ENCODE measurements at places on chromosomes 5 and 9.

DNA sequence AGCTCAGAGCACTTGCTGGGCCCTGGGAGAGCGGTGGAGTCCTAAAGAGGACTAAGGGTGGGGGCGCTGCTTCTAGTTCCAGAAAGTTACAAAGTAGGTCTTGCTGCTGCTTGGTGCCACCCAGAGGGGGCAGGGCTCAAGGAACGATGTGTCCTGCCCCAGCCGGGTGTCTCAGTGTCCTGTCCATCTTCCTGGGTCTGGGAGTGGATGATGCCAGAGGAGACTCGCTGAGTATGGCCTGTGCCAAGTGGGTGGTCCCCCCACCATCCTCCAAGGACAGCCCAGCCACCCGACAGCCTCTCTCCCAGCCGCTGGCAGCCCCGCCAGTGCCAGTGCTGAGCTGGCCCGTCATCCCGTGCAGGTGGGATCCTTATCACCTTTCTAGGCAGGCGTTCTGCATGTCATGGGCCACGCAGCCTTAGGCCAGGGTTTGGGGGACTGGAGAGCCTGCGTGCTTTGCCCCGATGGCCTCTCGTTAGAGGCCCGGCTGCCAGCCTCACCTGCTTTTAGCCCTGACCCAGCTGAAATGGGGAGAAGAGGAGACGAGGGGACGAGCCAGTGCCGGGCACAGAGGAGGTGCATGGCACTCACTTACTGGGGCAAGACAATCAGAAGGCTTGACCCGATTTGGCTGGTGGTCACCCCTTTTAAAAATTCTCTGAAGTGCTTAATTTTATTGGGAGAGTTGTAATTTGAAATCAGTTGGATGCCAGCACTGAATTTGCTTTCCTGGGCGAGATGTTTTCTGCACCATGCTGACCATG, 5.6 kb downstream of the WNK2 start:
- no peak for DNase-seq

GRCh38 chr5:79035237-79035636, 34.2 kb downstream of the DMGDH start:
- no peak for DNase-seq

DNA sequence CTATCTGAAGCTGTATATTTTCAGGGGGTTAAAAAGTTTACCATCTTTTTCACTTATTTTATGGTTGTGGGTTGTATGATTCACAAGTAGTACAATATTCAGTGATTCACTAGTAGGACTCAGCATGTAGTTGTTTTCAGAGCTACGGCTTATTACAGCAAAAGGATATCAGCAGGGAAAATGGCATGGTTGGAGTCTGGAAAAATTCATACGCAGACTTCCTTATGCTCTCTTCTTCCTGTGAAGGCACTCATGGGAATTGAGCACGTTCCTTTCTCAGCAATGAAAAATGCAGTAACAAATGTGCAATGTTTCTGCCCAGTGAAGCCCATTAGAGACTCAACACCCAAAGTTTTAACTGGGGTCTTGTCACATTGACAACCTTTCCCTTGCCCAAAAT, 250.5 kb downstream of the KCNN2 start:
- DNase-seq = no peak

DNA sequence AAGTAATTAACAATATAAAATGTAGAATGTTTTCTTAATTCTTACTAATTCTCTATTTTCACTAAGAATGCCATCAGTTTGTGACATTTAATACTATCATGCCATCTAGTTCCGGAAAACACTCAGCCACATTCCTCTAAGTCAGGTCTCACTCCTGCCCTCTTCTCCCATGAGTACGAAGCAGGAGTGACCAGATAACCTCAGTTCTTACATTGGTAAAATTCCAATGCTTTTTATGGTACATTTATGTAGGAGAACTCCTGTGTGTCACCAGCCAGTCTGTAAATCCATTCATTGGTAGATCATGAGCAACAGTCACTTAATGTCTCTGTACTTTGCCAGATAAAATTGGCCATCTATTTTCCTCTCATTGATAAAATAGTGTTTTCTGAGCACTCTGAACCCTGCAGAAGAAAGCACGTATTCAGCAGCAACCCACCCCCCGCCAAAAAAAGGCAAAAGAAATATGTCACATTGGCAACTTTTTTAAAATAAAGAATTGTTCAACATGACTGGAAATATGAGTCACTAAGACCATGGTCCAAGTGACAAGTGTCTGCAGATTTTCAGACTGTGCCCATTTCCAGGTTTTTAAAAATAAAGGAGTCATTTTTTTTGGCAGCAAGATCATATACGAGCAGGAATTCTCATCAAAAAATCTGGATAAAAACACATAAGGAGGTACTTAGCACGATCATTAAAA, 11.8 kb downstream of the GLIS3 start:
- DNase-seq = no peak

DNA sequence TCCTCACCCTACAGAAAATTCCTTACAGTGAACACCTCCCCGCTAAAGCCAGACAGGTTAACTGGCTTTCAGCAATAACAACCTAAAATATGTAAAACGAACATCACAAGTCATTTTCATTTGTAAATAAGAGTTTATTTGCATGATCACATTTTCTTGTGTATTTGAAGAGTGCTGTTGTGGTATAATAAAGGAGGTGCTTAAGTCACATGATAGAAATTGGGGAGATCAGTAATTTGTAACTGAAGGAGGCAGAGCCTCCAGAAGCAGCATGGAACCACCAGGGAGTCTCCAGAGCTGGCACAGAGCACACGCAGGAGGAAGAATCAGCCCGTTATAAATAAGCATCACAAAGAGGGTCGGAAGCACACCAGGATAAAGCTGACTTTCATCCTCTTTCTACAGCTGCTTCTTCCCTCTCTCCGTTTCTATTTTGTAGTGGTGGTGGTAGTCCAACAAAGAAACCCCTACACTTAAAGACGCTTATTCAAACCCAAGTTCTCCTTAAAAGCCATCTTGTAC, 210.6 kb downstream of the MAPKAP1 start:
- DNase-seq = no peak

GRCh38 chr5:113133211-113133975, 156.8 kb downstream of the DCP2 start:
- DNase-seq = no peak

- no peak for DNase-seq
Observed at GRCh38 chr5:74073257-74073656, 447.3 kb downstream of the ARHGEF28 start.

- DNase-seq = no peak
Observed at GRCh38 chr9:119121899-119122298, 247.3 kb downstream of the BRINP1 start.

DNA sequence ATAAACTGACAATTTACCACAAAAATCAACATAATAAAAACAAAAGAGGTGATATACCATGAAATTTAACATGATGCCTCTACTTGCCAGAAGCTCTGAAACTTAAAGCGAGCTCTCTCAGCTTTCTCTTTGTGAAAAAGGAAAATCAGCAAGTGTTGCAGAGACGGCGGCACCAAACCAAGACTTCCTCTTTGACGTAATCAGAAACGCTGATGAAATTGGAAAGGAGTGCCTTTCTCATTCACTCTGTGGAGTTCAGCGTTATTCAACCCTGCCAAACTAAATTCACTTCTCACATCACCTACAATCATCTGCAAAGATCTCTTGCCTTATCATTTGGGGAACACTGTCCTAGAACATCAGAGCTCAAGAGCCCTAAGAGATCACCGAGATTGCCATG, 32.2 kb downstream of the ANXA6 start:
- DNase-seq = no peak

- peak; percentile 76 for DNase-seq
Observed at GRCh38 chr5:74641735-74642542, 1.4 kb upstream of the ENC1 start.

DNA sequence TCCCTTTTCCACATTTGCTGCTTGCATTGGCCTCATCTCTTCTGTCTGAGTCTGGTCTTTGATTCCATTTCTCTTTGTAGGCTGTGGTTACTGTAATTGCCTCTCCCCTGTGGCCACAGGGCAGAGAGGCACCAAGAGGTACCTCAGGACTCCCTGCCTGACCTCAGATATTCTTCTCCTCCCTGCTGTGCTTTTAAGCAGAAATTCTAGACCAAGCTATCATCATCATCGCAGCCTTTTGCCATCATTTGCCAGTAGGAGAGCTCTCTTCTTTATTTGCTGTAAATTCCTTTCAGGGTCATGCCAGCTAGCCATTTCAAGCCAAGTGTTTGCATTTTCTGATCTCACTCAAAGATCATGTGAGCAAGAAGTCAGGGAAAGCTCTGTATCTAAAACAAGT, 369.6 kb downstream of the ICE1 start:
- no peak for DNase-seq

GRCh38 chr9:78316166-78316892, 19.4 kb downstream of the PSAT1 start:
- no peak for DNase-seq

DNA sequence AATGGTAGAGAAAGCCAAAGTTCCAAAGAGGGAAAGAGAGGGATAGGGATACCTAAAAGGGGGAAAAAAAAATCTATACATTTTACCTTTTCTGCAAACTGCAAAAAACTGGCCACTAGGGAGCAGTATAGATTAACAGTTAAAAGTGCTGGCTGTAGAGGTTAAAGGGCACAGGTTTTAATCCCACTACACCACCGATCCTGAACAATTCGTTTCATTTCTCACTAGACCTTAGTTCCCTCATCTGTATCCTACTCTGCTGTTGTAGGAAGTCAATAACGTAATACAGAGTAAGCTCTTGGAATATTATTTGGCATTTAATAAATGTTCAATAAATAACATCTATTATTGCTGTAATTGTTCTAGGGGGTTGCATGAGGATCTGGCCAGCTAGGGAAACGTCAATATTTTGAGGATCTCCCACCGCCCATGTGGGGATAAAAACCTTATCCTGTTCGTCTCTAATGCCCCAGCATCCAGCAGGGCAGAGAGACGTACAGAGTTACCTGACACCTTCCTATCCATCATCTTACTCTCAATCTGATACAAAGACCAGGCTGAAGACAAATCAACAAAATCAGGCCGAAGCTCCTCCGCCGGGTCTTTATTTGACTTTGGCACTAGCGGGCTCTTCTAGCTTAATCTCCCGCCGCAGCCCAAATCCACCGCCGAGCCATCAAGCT, 757 bp downstream of the CDC26 start:
- DNase-seq = no peak

- no peak for DNase-seq
Observed at GRCh38 chr5:57960569-57960968, 478.0 kb upstream of the ACTBL2 start.

DNA sequence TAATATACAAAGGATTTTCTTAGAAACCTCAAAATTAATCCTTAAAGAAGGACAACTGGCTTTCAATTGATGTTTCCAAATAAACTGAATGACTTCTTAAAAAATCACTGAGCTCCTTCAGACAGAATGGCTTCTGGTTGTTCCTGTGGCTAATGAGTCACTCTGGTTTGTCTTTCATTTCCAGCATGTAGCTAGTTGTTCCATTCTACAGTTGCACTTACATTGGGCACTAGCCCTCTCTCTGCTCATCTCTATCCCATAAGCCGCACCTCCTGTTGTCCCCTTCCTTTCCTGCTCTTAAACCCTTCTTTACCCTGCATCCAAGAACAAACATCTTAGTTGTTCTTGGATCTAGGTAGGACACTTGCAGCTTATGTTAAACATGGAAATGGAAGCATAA, 235.3 kb upstream of the HAPLN1 start:
- DNase-seq = no peak

DNA sequence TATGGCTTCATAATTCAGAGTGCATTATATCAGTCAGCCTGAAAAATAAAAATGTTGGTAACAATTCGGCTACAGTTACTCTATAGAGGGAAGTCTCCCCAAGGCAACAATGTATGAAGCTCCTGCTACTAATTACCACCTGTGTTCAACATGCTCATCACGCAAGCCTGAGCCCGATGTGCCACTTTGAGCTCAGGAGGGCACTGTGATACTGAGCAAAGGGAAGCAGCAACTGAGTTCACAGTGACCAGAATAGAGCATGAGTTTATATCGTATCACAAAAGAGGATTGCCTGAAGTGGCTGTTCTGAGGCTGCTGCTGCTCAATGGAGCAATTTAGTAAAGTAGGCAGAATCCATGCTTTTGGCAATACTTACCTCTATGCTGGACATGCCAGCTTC, 202.0 kb upstream of the HAPLN1 start:
- DNase-seq = no peak

DNA sequence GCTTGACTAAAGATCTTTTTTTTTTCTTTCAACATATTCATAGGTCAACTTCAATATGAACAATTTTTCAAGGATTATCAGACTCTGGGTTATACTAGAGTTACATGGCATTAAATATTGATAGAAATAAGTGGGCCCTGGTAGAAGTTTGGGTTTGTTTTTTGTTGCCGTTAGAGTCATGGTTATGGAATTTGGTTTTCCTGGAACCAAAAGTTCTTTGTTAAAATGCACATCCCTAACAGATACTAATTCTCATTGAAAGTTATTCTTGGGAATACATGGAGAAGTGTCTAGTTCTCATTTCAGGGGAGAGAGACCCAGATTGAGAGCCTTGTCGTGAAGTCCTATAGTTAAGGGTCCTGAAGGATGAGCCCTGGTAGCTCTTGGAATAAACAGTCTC, 124.9 kb downstream of the FGF1 start:
- no peak for DNase-seq

DNA sequence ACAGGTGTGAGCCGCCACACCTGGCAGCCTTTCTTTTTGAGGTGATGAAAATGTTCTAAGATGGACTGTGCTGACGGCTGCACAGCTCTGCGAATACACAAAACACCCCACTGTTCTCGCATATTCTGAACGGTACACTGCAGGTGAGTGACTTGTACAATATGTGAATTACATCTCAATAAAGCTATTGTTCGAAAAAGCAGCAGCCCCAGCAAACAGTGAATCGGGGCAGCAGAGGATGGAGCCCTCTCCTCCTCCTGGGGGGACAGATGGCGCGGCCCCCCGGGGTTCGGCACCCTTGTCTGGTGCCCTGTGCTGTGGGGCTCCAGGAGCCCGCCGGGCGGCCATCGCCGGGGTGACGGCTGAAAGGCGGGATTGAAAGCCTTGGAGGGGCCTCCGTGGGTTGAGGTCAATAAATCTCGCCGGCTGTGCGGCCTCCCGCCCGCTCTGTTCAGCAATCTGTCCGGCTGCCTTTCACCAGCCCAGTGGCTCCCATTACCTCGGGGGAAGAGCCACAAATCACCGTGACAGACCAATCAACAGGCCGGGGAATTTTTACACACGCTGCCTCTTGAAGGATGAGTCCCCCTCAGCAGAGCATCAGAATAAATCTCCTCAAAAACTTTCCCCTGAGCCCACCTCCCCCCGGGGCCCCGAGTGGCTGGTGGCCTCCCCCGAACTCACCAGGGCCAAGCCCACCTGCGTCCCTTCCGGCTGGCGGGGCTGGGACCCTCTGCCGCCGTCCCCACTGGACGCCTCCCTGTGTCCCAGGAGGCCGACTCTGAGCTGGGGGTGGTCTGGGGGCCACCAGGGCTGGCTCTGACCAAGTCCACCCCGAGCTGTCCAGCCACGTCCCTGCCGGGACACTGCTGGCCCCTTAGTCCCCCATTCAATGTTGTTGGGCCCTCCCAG, 37.8 kb upstream of the TMEM250 start:
- no peak for DNase-seq

DNA sequence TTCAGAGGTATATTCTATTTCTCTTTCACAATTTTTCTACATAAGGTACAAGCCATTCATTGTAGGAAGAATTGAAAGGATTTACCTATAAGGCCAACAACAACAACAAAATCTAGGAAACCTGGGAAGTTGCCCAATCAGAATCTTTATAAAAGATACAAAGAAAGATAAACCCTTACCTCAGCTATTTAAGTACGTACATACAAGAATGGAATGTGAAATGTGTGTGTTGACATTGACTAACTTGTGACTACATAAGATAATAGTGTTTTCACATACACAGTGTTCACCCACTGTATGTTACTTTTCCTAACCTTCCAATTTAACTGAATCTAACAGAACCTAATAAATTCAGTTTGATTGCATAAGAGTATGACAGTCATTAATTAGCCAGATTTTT, 154.1 kb downstream of the ADAMTS6 start:
- no peak for DNase-seq

All from right hindlimb (tissue), 1 donor.